ENCODE measurements at places on chromosomes 3 and 15.

GRCh38 chr3:194312186-194312742 lies 38.9 kb downstream of the CPN2 start:
- no peak for DNase-seq

- no peak for DNase-seq
Measured at GRCh38 chr3:132038198-132038825, 3.5 kb upstream of the CPNE4 start.

DNA sequence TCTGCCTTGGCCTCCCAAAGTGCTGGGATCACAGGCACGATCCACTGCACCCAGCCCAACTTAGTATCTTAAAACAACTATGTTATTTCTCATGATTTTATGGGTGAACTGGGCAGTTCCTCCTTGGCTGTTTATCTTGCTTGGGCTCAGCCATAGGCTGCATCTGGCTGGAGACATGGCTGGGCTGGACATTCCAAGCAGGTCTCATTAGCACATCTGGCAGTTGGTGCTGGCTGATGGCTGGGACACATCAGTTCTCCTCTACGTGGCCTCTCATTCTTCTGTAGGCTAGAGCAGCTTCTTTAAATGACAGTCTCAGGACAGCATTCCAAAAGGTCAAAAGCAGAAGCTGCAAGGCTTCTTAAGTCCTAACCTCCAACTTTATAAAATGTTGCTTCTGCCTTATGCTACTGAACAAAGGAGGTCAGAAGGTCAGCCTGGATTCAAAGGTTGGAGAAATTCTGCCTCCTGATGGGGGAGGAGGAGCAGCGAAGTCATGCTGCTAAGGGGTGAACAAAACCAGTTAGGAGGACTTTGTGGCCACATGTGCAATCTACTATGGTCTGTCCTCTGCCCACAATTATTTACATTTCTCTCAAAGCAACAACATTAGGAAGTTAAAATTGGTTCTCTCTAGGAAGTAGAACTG lies 144.0 kb downstream of the AQP9 start:
- no peak for DNase-seq

DNA sequence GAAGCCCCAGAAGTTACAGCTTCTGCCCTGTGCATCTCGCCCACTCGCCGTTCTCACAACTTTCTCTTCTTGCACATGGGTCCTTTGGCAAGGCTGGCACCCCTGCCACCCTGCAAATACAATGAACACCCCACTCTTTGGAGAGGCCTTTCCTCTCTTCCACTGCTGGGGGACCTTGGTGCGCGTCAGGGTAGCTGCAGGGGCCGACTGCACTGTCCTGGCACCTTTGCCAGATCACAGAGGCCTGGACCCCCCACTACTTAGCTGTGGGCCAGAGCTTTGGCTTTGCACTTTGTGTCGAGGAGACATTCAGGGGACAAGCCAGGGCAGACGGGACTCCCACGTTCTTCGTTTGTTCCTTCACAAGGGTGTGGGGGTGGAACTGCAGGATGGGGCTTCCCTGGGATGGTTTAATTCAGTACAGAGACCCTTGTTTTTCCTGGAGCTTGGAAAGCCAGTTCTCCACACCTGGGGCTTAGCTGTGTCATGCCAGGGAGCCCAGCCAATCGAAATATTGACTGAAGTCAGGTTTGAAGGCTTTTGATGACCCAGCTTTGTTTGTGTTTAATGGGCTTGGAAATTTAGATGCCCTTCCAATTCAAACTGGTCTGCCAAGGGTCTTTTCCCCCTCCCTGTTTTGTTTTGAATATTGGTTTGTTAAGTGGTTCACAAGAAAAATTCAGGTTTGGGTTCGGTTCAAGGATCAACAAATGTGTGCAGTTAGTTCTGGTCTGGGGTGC lies 256.1 kb upstream of the TLE3 start:
- no peak for DNase-seq

- no peak for DNase-seq
Measured at GRCh38 chr3:195597229-195597628, 13.5 kb upstream of the APOD start.

DNA sequence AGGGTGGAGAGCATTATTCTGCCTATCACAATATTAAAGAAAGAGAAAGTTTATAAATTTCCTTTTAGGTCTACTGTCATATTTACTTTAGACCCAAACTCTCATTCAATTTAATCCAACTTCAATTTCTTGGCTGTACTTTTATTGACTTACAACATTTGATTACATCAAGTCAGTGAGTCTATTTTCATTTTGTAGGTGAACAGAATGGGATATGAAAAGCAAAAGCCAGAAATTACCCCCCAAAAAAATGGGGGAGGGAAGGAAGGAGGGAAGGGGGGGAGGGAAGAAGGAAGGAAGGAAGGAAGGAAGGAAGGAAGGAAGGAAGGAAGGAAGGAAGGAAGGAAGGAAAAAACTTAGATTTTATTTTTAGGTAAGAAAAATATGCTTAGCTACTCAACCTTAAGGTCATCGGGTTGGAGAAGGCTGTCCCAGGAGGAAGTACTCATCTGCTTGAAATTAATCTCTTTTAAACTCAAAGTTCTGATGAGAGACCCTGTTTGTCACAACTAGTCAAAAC lies 320.1 kb upstream of the ATP11B start:
- no peak for DNase-seq

DNA sequence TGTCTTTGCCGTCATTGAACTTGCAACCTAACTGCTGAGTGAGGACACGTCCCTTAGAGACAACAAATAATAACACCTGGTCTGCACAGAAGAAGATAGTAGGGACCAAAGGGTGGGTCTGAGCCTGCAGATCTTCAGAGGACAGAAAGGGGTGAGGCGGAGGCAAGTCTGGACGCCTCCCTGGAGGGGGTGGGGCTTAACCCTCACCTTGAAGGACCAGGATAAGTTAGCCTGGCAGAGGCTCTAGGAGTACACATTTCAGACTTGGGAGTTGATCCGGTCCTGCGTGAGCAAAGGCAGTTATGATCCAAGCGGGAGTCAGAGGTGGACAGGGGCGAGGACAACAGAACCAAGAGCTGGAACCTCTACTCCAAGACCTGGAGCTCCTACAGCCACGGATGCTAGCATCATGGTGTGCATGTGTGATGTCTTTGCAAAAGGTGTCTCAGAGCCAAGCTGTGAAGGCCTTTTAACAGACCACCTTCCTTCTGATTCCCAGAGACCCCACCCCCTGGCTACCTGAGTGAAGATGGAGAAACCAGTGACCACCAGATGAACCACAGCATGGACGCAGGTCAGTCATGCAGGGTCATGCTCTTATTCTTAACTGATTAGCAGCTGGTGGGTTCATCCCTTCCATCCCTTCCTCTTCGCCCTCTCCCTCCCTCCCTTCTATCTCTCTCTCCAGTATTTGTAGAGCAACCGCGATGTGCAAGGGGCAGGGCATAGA lies 88.0 kb downstream of the AAGAB start:
- DNase-seq = no peak

GRCh38 chr3:72044231-72044855 lies 259.4 kb upstream of the PROK2 start:
- no peak for DNase-seq

- no peak for DNase-seq
Measured at GRCh38 chr3:19757773-19758172, 176.2 kb downstream of the EFHB start.

GRCh38 chr3:60095516-60095915 lies 1045.7 kb upstream of the CFAP20DC start:
- no peak for DNase-seq

- no peak for DNase-seq
Measured at GRCh38 chr3:177186306-177186705, 11.0 kb downstream of the TBL1XR1 start.

DNA sequence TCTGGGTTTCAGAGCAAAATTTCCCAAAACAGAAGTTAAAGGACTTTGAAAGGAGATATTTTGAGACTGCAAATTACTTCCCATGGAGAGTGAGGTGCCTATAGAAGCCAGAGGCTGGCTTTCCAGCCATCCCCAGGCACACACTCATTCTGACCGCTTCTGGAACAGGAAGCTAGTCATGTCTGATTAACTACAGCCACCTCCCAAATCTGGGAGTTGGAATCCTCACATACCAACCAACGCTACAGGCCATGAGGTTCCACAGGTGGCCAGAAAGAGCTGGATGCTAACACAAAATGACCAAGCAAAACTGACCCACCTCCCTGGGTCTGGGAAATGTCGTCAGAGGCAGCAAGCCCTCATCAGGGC lies 87.2 kb downstream of the SNRK start:
- no peak for DNase-seq

GRCh38 chr15:41128174-41128902 lies 12.3 kb upstream of the INO80 start:
- no peak for DNase-seq

- DNase-seq = no peak
Measured at GRCh38 chr3:125695688-125696087, 100.4 kb upstream of the OSBPL11 start.

- DNase-seq = no peak
Measured at GRCh38 chr15:91268510-91268909, 168.5 kb downstream of the SV2B start.

DNA sequence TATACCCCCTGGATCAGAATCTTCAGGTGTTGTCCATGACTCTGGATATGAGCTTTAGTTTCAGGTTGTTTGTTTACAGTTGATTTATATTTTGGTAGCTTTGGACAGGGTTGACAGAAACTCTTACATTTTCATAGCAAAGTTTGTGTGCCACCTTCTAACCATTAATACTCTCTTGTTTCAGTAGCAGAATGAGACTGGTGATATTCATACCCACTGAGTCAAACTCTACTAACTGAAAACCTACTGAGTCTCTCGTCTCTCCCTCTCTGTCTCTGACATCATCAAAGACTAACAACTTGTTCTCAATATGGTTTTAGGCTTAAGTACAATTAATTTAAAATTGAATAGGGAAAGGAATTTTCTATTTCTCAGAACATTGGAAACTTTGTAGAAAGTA lies 282.3 kb downstream of the CNTN6 start:
- no peak for DNase-seq

- peak; percentile 21 for DNase-seq
Measured at GRCh38 chr3:185308126-185308754, 54.4 kb upstream of the EHHADH start.

GRCh38 chr15:55250392-55250791 lies 39.2 kb downstream of the RAB27A start:
- peak; percentile 34 for DNase-seq

DNA sequence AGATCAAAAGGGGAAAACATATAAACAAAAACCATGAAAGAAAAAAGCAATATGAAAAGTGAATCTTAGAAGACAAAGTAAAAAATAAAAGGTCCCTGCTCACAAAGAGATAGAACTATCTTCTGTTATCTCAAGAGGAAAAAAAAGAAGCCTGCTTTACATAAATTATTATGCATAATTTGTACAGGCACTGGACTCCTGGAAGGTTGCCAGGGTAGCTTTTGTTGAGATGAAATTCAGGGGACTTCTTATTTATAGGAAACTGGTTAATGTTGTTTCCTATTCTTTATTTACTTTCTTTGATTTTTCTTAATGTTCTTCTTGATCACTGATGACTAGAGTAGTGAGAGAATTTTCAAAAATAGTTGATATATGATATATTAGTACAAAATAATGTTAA lies 66.9 kb downstream of the PPM1L start:
- no peak for DNase-seq

GRCh38 chr15:67175643-67176071 lies 78.8 kb downstream of the AAGAB start:
- no peak for DNase-seq
